T-cell (primary cell): ENCODE measurements at places on chromosomes 7 and 10.

DNA sequence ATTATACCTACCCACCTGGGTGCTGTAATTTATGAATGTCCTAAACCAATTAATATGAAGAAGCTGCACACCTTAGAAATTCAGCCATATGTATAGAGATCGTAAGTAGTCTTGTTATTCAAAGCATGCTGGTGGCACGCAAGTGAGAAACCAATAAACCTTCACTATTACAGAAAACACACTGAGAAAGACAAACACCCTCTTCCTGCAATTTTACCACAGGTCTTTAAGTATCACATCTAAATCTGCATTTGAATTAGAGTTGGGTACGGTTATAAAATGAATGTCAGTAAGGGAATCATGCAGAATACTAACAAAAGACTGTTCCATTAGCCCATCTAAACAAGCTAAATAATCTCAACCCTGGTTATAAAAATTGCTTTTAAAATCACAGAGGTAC is 33.8 kb downstream of the CCNJ start:
- DNase-seq: no peak

DNA sequence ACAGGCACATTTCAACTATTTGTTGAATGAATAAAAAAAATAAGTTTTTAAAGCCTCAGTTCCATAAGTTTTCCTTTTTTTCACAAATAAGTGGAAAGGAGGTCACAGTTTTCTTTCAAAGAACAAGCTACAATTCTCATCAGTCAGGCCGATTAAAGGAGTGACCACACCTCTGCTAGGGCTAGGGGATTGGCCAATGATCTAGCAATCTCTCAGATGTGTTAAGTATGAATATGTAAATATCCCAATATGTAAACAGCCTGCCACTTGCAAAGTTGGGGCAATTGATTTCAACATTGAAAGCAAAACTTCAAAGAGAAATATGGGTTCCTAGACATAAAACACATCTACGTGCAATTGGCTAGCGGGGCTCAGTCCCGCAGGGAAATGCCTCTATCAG is 614.9 kb downstream of the KCNMA1 start:
- no peak for DNase-seq

GRCh38 chr10:26544932-26545331 is 106.8 kb downstream of the APBB1IP start:
- no peak for DNase-seq

DNA sequence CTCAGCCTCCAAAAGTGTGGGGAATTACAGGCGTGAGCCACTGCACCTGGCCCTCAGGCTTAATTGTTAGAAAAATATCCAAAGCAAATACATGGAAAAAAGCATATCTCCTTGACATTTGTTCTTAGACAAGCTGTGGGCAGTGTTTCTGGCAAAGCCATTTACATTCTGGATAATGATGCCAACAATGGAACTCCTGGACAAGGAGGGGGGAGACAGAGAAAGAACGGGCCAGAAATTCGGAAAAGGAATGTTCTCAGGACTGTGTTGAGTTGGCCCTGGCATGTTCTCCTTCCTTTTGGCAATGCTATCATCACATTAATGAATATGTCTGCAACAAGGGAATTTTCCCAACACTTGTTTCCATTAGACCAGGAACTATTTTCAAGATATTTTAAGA is 88.7 kb downstream of the UBE2H start:
- no peak for DNase-seq

GRCh38 chr7:99767662-99768061 is 16.3 kb downstream of the CYP3A4 start:
- DNase-seq: no peak

DNA sequence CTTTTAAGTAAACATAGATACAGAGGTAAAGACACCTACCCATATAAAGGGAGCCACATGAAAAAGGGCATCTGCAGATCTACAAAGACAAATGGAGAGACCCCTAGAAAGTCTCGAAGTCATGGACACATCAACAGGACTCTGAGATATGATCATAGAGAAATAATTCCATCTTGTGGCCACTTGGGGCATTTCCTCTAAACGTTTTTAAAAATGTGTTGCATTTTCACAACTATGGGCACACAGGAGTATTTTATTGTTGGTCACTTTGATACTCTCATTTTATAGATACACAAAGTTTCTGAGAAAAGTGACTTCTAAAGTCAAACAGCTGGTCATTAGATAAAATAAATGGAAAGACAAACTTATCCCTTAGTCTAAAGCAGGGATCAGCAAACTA is 87.1 kb downstream of the CRTAC1 start:
- no peak for DNase-seq

GRCh38 chr10:102504179-102504975 is 605 bp downstream of the SUFU start:
- no peak for DNase-seq

GRCh38 chr7:24574386-24574785 is 1.1 kb downstream of the PALS2 start:
- no peak for DNase-seq

DNA sequence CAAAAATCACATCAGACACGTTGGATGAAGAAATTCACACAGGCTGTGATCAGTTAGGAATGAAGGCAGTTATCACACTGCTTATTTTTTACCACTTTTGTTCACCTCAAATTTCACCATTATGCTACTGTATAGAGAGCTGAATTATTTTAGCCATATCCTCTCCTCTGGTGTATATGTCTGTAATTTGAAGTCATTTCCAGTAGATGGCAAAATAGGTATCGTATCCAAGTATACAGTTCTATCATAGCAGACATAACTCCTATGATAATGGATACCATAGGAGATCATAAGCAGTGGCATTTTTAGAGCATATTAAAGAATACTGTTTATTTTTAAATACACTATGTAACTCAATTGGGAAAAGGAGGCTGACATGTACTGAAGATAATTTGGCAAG is 909.7 kb downstream of the DNAJB9 start:
- no peak for DNase-seq

GRCh38 chr7:44046321-44047061 is 2.0 kb downstream of the DBNL start:
- peak; percentile 31 for DNase-seq

DNA sequence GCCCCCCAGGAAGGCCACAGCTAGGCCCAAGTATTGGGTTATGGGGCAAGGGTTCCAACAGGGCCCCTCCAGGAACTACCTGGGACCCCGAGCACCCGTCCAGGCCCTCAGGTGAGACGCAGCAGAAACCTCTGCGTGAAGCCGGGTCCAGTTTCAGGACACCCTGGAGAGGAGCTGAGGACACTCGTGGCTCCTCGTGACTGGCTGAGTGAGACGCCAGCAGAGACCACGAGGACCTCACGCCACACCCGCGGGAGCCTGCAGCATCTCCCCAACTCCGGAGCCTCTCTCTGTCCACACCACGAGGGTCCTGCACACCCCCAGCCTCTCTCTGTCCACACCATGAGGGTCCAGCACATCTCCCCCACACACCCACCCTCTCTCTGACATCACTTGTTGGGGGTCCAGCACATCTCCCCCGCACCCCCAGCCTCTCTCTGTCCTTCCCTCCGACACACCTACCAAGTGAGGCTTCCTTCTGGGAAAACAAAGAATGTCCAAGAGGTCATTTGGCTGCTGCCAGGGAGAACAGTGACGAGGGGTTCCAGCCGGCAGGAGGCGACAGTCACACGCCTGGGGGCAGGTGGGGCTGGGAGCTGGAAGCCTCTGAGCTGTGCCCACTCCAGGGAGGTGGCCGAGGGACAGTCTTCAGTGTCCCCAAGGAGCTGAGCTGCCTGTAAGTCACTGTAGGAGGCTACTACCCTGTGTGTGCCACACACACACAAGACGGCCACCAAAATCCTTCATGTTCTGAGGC is 46.1 kb upstream of the PPP2R2D start:
- no peak for DNase-seq

DNA sequence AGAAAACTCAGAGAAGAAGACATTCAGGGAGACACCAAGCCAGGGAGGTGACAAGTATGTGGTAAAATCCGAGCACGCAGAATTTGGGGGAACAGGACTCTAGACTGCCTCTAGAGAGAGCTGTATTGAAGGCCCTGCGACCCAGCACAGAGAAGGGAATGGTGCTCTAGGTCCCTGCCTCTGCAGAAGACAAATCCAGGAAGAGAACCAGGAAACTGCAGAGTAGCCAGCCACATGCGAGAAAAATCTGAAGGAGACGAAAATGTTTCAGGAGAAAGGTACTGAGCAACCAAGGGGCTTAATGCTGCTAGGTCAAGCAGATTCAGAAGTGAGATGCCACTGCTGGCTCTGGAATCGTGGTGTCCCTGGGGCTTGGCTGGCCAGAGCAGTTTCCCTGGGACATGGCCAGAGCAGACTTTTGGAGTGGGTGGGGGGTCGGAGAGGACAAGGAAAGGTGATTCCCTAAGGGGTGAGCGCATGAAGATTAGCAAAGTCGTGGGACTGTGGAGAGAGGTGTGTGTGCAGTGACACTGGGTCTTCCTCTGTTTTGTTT is 158.0 kb upstream of the KLF6 start:
- DNase-seq: no peak

DNA sequence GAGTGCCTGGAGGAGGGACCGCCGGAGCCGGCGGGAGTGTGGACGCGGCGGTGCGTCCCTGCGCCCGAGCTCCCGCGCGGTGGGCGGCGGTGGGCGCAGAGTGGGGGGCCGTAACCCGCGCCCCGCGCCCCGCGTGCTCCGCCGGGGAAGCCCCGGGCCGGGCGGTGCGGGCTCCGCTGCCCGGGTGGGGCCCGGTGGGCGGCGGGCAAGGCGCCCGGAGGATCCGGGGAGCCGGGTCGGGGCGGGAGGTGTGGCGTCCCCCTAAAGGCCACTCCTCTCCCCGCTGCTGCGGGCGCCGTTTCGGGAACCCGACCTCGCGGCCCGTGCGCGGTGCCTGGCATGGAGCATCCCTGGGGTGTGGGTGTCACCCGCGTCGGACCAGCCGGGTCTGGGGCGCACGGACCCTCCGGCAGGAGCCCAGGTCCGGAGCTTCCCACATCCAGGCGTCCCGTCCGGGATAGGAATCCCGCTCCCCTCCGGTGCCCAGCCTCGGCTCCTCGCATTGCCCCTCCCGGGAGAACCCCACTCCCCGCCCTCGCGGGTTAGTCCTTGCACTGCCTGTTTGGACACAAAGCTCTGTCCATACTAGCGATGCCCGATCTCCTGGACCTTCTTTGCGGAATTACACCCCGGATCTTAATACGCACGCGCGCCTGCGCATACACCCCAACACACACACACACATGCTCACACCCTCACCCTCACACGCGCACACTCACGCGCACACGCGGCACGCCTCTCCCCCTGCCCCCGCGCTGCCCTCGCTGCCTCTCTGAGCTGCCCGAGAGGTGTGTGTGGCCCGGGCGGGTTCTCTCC is 723 bp downstream of the MTURN start:
- DNase-seq: peak; percentile 32

- DNase-seq: no peak
Measured at GRCh38 chr10:29691564-29692072, 56.8 kb upstream of the SVIL start.

DNA sequence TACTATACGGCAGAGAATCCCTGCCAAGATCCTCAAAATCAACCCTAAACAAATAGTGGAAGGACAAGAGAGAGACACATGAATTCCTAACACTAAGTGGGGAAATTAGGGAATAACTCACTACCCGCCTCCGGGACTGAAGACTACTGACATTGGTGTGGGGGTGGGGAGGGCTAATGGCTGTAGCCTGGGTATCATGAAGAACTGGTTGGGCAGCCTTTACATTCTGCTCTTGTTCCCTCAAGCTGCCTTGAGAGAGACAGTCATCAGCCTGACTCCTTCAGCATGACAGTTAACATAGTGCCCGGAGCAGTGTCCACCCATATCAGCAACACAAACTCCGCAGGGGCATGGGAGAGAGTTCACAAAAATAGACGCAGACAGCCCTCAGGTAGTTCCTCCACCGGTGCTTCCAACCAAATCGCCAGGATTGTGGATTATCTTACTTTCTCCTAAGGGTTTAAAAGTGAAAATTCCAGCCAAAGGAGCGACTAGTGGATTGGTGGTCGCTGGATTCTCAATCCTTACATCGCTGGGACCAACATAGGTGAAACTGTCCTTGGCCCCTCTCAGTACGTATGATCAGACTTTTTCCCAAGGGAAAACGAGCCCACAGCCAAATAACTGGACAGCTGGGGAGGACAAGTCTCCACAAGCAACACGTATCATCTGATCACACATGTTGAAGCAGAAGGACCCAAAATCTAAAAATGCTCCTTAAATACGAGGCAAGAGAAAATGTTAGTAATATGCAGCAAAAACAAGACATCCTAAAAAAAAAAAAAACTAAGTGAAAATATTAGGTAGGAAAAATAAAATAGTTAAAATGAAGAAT is 22.6 kb downstream of the TMEM254 start:
- DNase-seq: no peak

DNA sequence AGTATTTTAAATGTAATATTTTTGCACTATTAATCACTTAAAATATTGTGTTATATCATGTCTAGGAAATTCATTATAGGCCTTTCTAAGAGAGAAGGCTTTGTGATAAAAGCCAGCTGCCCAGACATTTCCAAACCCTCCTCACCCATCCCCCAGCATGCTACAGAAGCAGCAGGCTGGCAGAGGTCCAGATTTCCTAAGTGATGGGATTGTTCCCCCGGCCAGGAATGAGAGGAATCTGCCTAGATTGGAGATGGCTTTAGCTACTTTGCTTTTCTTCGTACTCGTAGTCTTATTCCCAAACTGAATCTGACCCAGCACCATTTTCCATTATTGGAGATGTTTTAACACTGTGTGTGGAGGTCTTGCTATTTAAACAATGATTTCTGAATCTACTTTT is 29.4 kb downstream of the CDK14 start:
- DNase-seq: no peak

GRCh38 chr7:47531584-47532492 is 50.1 kb downstream of the TNS3 start:
- no peak for DNase-seq

DNA sequence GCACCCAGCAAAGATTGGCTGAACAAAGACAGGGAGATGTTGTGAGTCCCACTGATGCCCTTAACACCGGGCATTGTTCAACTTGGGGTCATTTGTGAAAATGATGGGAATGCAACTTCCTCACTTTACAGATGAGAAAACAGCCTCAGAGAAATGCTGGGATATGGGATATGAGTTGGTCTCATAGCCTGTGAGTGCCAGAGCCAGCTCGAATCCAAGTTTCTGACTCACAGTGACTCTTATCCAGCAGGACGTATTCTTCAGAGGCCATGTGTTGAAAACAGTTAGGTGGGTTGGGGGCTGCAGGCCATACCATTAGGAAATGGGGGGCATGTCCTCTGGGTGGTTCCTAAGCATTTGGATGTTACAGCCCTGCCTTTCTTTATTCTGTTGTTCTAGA is 45.2 kb downstream of the KIAA1217 start:
- DNase-seq: no peak
